Effector CD4-positive, alpha-beta T cell (primary cell): ENCODE measurements at places on chromosomes 11 and 22.

DNA sequence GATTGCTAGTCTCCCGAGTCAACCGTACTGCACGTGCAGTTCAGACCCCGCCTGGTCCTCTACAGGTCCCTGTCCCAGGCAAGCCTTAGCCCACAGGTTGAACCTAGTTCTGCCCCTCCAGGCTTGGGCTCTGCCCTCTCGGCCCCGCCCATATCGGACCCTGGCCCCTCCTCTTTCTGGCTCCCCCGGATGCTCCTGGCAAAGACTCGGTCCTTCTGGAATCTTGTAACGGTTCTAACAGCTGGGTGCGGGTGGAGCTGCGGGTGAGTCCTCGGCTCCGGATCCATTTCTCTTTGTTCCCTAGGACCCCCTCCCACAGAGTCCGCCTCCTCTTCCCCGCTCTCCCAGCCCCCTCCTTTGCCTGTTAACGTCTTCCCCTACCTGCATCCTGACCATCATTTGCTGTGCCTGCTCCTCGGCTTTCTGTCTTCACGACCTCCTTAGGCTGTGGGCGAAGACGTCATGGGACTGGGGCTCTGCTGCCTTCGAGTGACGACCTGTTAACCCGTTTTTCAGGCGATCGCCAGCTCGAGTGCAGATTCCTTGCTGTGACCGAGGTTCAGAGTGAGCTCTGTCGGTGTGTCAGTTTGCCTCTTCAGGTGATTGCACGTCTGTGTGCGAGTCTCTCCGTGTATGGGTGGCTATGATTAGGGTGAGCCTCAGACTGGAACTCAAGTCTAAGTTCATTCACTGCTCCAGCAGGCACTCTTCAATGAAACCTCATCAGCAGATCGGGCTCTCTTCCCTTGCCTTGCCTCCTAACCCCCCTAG, at the start of gene DNHD1:
Gene DNHD1 (plus strand): TSS at position 212 of the 771 bp plus-strand sequence. CDS start 936 bp downstream, outside the sequence.
- DNase-seq, result no peak

- no peak for DNase-seq
Observed at GRCh38 chr22:25563761-25564319, 635 bp upstream of the GRK3 start.

- no peak for DNase-seq
Observed at GRCh38 chr11:75813124-75813523, 1.9 kb upstream of the UVRAG start.

DNA sequence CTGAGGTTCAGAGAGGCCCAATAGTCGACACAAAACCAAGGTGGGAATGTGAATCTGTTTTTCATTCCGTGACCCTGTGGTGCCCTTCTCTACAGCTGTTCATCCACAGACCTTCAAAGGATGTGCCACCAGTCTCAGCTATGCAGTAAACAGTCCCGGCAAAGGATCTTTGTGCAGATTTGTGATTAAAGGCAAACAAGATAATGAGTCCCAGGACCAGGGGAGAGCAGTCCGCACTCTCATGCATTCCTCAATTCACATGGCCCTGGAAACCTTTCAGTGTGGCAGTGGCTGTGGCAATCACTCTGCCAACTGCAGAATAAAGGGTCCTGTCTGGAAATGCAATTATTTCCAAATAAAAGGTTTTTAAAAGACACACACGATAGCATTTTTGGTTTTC, 418.6 kb downstream of the TENM4 start:
- no peak for DNase-seq

GRCh38 chr22:24463071-24463760, 31.9 kb upstream of the UPB1 start:
- DNase-seq, result no peak

- DNase-seq, result no peak
Observed at GRCh38 chr11:10673501-10674062, 20.0 kb downstream of the IRAG1 start.

- DNase-seq, result no peak
Observed at GRCh38 chr22:30910358-30910757, 58.2 kb downstream of the MORC2 start.

GRCh38 chr11:71385091-71385490, 63.1 kb downstream of the DHCR7 start:
- no peak for DNase-seq

DNA sequence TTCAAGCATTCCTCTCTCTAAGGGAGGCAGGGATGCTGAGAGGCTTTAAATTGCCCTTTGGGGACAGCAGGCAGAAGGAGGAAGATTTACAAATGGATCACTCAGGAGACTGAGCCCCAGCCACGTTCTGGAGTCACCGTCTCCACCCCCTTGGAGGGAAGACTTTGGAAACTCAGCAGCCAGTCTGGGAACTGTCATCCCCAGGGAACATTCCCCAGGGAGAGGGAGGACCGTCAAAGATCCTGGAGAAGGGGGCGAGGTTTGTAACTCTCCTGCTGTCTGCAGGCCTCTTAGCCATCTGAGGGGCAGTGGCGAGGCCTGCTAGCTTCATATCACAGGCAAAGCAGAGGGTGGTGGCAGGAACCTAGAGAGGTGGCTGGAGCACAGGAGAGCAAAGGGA, 56.1 kb upstream of the SLC22A12 start:
- DNase-seq, result no peak

DNA sequence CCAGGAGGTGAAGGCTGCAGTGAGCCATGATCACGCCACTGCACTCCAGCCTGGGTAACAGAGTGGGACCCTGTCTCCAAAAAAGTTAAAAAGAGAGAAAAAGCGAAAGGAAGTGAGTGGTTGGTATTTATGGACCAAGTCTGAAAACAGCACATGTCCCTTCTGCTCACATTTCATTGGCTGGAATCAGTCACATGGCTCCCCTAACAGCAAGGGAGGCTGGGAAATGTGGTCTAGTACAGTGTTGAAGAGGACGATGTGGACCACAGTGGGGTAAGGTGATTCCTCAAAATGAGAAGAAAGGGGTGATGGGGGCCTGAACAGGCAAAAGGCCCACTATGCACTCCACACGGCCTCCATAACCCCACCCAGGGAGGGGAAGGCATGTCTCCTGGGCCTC, 32.5 kb upstream of the SMTN start:
- no peak for DNase-seq

- DNase-seq, result peak; percentile 73
Observed at GRCh38 chr22:42270510-42271190, at the start of gene TCF20. Gene TCF20 (minus strand): TSS chr22:42270653. CDS start chr22:42215305, 55,348 bp downstream.

GRCh38 chr22:44316393-44317122, 3.8 kb upstream of the SHISAL1 start:
- DNase-seq, result no peak

DNA sequence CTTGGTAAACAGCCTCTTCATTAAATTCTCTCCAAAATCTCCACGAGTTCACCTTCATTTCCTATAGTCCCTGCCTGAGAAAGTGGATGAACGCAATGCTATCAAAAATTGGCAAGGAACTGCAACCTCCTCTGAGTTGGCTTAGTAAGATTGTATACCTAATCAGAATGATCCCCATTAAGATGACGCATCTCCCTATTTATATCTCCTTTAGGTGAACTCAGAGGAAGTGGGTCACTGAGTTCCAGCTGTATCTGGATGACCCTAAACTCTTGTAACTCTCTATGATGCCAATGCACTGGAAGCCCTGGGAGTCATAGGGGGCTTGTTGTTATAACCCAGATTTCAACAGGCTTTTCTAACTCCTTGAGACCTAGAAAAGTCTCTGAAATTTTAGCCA, 48.2 kb downstream of the OR10A6 start:
- no peak for DNase-seq

GRCh38 chr11:34846467-34846866, 69.7 kb downstream of the APIP start:
- DNase-seq, result no peak

- DNase-seq, result no peak
Observed at GRCh38 chr11:7508087-7508486, 5.7 kb upstream of the PPFIBP2 start.

DNA sequence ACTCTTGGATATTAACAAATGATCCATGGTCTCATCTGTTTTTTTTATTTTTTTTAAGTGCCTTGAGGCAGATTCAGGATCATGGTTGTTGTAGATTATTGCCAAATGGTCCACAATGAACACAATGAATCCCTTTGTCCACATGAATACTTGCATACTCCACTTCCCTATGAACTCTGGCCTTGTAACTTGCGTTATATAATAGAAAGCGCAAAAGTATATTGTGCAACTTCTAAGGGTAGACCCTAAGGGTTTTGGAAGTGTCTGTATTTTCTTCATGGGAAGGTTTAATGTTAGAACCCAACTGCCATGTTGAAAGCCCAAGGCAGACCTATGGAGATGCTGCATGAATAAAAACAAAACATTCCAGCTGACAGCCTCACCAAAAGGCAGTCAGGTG, 8.1 kb upstream of the OR5AL1 start:
- no peak for DNase-seq

- DNase-seq, result no peak
Observed at GRCh38 chr11:105448703-105449079, 161.2 kb upstream of the GRIA4 start.

GRCh38 chr11:90438069-90438468, 215.2 kb upstream of the CHORDC1 start:
- DNase-seq, result no peak

DNA sequence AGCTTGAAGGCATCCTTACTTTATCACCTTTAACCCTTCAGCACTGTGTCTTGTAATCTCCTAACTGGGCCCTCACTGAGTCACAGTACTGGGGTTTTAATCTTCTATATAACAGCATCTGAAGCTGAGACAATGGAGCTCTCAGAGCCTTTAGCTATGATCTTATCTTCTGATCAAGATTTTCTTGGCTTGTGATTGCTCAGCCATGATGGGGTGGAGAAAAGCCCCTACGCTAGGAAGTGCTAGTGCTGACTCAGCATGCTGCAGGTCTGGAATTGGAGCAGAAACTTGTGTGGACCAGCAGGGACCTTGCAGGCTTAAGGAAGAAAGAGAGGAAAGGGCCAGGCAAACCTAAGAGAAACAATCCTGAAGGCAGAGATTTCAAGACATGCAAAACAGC, 71.7 kb upstream of the EED start:
- no peak for DNase-seq

DNA sequence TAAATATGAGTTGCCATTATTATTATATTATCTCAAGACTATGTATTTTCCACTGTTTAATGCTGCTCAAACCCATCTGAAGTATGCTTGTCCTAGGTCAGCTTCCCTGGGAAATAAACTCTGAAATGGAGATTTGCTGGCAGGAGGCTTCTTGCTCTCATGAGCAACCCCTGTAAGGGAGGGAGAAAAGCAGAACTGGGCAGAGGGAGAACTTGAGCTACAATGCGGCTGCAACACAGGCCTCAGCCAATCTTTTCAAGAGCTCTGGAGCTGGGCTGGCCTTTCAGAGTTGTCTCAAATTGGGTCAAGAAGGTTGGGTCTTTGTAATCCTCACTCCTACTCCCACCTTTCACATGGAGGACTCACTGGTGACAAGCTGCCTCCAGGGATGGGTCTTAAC, 412.6 kb downstream of the TENM4 start:
- DNase-seq, result no peak

- no peak for DNase-seq
Observed at GRCh38 chr11:64472593-64473455, 113.9 kb downstream of the RPS6KA4 start.

DNA sequence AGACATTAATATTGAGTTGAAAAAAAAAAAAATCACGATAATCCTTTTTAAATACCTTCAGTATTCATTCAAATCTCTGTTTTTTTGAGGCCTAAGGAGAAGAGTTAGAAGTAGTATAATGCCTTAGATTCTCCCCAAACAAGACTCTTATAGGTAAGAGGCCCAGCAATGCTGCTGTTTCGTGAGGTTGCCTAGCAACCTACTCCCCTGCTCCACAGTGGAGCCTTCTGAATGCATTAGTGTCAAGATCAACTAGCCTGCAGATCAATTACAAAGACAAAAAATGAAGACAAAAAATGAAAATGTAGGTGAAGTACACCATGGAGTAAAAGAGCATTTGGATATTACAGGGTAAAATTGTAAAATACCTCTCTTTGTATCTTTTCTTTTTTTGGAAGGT, 229.8 kb upstream of the LUZP2 start:
- no peak for DNase-seq

DNA sequence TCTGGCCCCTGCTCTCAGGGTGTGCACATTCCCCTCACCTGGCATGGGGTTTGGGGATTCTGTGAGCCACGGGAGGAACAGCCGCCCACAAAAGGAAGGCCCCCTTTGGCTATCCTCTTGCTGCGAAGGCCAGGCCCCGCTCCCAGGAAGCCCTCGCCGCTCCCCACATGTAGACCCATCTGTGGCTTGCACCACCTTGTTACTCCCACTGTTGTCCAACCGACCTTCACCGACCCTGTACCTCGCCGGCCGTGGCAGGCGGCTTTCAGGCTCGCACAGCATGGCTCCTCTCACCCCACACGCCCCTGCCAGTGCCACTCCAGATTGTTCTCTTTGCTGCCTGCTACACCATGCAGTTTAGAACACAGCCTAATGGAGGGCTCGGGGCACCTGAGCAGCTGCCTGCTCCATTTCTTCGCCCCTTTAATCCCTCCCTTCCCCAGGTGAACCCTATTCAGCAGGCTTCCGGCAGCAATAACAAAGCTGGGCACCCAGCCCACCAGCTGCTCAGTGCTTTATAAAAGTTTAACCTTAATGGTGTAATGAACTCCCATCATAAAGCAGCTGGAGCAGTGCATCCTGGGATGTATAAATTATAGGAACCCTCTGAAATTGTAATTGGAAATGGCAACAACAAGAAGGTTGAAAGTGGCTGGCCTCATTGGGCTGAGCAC, 10.7 kb downstream of the DAGLA start:
- DNase-seq, result no peak

DNA sequence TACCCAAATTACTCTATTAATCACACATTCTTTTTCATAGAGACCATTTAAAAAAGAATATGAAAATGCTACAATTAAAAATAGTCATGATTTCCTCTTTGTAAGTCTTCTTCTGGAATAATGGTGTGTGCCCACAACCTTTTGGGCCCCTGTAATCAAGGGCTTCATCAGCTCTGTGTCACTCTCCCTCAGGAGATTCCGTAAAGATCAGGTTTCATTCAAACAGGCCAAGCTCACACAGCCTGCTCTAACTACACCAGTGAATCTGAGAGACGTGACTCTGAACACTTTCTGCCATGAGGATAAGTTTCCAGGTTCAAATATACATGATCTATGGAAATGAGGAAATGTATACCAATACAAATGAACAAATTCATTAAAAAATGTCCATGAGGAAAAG, 9.5 kb downstream of the DRICH1 start:
- no peak for DNase-seq

DNA sequence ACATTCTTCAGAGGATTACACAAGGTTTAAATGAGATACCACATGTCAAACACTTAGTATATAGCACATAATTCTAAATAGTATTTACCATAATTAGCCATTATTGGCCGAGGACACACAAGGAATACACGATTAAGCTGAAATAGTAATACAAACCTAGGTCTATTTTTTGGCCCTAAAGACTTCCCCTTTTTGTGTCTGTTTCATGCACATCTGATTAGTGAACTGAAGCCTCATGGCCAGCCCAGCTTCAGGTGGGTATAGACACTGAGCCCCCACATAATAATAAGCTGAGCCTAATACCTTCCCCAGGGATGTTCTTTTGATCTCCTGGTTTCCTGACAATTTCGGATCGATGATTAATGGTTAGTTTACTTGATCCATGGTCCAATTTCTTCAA, 2.1 kb downstream of the GLYATL1B start:
- DNase-seq, result no peak
